Pancreas (tissue), 10 donors: ENCODE measurements at places on chromosomes 7 and 10.

- no peak for DNase-seq
Observed at GRCh38 chr7:4866528-4867496, 5.0 kb upstream of the PAPOLB start.

DNA sequence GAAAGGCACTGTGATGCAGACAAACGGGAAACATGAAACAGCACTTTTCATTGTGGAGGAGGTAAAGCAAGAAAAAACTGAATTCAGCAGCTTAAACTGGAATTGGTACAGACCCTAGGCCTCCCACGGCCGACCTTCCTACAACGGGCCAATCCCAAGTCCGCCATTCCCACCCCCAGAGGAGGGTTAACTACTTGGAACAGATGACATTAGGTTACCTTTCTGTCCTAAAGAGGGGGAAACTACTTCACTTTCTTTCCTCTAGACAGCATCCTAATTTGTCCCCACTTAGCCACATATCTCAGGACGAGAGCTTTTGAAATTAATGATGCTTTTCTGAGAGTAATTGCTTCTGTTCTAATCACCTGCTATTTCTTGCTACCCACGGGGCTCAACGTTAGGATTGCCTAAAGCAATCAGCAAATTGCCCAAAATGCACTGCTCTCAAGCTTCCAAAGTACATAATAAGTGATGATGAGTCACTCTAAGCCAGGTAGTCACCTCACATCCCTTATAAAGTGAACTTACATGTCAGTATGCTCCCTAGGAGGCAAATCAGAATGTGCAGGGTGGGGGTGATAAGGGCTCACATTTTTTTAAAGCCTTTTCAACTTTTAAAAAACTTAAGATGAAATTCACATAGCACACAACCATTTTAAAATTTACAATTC lies 36.7 kb downstream of the LSM5 start:
- DNase-seq, result no peak

GRCh38 chr7:4849390-4849789 lies 12.4 kb downstream of the PAPOLB start:
- no peak for DNase-seq

DNA sequence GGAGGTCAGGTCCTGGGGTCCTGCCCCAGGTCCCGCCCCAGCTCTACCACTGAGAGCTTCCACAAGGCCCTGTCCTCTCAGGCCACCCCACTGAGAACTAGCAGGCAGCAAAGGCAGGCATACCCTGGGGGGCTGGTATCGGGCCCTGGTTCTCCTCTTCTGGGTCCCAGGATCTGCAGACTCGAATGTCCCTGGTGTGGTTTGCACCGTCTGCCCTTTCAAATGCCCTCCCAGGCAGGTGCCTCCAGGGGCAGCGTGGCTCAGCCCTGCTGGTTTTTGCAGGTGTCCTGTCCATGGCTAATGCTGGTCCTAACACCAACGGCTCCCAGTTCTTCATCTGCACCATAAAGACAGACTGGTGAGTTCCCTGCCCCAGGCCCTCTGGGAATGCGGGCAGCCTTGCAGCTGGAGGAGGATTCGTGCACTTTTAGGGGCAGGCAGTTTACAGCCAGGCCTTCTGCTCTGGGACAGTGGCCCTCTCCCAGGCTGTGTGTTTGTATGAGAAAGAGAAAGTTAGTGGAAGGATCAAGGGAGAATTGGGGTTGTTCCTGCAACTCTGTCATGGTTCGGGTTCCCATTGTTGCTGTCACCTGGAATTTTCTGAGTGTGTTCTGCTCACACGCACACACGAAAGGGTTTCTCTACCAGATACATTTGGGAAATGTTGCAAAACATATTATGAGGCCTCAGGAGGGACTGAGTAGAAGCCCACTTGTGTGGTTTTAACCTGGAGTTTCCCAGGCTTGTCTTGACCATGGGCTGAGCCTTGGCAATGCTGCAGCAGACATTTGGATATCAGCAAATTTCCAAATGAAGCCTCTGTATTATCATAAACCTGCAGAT lies 5.0 kb downstream of the PPIF start:
- no peak for DNase-seq

DNA sequence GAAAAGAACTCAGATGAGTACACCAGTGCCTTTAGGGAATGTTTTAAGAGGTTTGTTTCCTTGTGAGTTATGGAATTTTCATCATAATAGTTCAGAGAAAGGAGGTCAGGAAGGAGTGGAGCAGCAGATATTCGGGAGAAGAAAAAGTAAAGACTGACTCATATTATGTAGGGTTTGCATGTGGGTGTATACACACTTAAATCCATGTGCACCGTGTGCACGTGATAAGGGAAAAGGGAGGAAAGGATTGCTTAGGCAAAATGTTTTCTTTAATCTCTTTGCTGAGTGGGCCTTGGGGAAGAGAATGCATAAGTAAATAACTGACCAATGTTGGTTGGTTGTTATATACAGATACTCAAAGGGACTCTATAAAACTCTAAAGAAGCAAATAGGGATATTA lies 30.2 kb downstream of the PLCE1 start:
- DNase-seq, result no peak

DNA sequence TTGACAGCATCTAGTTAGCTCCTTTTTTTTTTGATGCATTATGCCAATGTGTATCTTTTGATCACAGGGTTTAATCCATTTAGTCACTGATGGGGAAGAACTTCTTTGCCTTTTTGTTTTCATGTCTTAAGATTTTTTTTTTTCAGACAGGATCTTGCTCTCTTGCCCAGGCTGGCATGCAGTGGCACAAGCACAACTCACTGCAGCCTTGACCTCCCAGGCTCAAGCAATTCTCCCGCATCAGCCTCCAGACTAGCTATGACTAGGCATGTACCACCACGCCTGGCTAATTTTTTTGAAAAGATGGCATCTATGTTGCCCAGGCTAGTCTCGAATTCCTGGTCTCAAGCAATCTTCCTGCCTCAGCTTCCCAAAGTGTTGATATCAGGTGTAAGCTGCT lies 46.4 kb upstream of the PLA2G12B start:
- no peak for DNase-seq
